Germinal center (tissue), 1 donor: ENCODE measurements at places on chromosomes 16 and 17.

- no peak for DNase-seq
These were observed 347.2 kb downstream of the SOX9 start for GRCh38 chr17:72467841-72468653.

- DNase-seq, result no peak
These were observed 47.4 kb upstream of the ATF7IP2 start for GRCh38 chr16:10338426-10338825.

- no peak for DNase-seq
These were observed 18.0 kb upstream of the HOXB9 start for GRCh38 chr17:48644159-48644558.

DNA sequence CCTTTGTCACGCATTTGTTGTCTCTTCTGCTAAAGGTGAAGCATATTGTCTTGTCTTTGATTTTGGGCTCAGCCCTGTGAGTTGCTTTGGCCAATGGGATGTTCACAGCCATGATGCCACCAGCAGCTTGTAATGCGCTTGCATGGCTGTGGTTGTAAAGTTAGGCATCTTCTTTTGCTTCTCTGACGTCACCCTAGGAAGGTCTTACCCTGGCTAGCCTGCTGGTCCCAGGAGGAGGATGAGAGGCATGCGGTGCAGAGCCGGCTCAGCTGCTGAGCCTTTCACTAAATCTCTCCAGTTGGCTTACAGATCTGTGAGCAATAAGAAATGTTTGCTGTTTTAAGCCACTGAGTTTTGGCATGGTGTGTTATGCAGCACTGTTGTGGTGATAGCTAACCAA, 40.8 kb downstream of the IRX6 start:
- no peak for DNase-seq

- no peak for DNase-seq
These were observed 491 bp downstream of the GAS7 start for GRCh38 chr17:10197721-10198508.
